ENCODE measurements at places on chromosomes 7 and 10.

GRCh38 chr10:88071879-88072278 lies 208.5 kb downstream of the PTEN start:
- no peak for DNase-seq

GRCh38 chr7:82036146-82036886 lies 266.5 kb upstream of the HGF start:
- DNase-seq = no peak

GRCh38 chr7:150986099-150986512 lies 4.7 kb upstream of the NOS3 start:
- peak; percentile 64 for DNase-seq

DNA sequence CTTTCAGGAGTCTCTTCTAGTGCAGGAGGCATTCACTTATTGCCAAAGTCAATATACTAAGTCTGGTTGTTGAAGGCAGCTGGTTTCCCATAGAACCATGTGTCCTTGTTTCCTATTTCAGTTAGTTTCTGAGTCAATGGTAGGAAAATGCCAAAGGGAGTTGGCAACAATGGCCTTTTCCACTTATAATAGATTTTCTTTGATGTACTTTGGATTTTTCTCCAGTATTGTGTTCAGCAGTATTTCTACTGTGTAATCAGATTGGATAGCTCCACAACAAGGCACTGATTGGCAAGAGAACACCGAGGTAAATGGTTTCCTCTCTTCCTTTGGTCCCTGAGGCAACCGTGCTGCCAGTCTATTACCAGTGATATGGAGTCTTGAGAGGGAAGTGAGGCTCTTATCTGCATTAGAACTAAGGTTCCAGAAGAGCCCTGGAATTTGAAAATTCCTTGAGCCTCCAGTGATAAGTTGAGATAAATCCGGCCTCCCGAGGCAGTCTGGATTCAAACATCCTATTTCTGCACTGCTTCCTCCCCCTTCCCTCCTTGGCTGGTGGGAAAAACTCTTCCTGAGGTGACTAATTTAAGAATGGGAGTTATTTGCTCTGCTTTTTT lies 7.9 kb upstream of the SEPTIN7 start:
- DNase-seq = no peak

GRCh38 chr7:11373546-11374142 lies 400.0 kb downstream of the PHF14 start:
- no peak for DNase-seq

- no peak for DNase-seq
These were observed 261.5 kb downstream of the MALRD1 start for GRCh38 chr10:19310066-19310465.

- no peak for DNase-seq
These were observed 27.5 kb upstream of the RELN start for GRCh38 chr7:104017001-104017400.

- DNase-seq = no peak
These were observed 10.7 kb upstream of the FHIP2A start for GRCh38 chr10:114810926-114811325.

- no peak for DNase-seq
These were observed 43.9 kb upstream of the ARHGAP12 start for GRCh38 chr10:31972519-31973041.

DNA sequence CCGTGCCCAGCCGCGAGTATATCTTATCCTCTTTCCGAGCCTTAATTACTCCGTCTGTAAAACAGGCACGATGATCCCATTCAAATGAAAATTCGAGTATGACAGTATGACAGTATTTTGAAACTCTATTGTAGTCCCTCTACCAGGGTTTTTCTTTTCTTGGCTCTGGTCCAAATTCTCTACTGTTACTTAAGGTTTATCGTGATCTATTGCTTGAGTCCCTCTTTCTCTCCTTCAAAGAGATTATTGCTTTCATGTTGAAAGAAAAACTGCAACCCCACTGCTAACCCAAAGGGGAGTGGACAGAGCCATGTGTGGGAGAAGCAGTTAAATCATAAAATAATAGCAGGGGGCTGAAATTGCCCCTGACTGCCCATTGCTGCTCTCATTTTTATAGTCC lies 1156.6 kb upstream of the AUTS2 start:
- DNase-seq = no peak

DNA sequence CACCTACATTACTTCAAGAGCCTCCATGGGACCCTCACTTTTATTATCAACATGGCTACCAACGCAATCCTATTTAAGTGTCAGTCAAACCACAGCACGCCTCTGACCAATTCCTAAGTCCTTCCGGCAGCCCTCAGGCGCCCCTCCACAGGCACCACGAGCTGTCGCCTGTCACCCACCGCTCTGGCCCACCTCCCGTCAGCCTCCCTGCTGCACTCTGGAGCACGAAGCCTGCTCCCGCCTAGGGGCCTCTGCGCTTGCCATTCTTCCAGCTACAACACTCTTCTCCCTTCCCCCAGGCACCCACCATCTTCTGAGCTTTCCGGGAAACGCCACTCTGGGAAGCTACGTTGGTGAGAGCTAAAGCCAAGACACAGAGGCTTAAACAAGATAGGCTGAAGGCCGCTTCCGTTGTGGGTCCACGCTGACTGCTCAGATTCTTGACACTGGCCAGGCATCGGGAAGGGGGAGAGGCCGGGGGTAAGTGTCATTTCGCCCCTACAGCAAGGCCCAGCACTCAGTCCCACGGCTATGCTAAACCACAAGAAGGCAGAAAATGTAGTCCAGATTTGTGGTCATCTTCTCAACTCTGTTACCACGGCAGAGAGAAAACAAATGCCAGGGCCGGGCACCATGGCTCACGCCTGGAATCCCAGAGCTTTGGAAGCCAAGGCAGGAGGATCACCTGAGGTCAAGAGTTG lies 56.7 kb downstream of the GNA12 start:
- no peak for DNase-seq

DNA sequence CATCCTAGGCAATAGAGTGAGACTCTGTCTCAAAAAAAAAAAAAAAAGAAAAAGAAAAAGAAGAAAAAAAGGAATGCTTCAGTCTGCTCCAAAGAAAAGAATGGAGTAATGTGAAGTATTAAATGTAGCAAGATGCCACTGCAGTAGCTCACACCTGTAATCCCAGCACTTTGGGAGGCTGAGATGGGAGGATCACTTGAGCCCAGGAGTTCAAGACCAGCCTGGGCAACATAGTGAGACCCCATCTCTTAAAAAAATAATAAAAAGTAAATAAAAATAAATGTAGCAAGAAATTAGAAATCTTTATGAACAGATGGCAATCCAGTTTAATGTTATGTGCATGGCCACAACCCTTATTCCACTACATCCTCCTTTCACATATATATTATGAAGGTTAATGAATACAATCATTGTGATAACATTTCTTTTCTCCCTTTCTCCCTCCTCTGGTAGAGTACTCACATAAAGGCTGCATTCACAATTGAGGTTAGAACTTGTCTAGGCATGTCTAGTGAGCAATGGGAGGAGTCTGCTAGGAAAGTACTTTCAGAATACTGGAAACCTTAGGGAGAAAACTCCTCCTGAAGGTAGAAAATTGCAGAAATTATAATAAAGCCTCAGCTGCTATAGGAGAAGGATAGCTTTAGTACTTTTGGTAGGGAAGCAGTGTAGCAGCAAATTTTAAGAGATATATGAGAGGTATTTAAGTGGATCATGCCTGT lies 20.4 kb downstream of the KLLN start:
- DNase-seq = no peak

DNA sequence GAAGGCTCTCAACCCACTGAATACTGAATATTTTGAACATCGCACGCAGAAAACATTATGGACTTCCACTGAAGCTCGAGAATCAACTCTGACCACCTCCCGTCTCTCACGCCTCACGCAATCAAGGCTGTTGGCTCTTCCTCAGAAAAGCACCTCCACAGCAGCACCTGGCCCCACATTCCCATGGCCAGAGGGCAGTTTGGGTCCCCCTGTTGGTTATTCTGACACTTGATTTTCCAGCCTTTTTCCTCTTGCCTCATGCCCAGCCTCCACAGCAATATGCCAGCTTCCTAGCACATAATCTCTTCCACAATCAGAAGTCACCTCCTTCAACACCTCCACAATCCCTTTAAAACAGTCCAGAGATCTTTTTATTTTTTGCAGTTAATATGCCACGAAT lies 55.9 kb downstream of the SVOPL start:
- no peak for DNase-seq

DNA sequence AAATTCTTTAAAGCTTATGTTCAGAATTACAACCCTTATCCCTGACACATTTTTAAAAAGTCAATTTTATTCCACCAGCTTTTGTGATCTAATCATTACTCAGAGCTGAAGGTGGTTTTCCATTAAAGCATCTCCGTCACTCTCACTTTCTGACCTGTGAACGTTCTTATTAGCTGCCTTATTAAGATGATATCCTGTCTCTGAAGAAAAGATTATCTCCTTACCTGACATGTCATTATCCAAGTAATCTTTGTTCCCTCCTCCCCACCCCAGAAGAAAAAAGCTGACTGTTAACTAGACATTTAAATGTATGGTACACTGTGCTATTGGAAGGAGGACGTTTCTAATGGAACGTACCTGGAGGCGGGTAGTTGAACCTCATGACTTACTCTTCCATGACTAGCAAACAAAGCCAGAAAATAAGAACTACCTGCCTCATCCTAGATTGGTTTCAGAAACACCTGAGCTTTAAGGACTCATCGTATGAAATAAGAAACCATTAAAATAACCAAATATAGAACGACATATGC lies 708.7 kb downstream of the PARD3 start:
- no peak for DNase-seq

DNA sequence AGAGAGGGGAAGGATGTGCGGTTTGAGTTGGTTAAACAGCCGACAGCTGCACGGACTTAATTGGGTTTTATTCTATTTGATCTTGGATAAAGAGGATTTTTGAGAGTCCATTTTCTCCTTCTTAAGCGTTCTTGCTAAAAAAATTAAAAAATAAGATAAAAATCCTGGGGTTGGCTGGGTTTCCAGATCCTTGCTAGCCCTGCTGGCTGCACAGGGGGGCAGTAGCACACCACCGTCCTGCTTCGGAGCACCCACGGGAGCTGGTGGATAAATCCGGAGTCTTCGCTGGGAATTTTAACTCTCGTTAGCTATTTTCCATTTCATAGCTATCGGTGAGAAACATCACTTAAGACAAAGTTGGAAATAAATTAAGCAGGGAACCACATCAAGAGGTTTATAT lies 792.0 kb downstream of the TYW1 start:
- no peak for DNase-seq

- DNase-seq = no peak
These were observed 276.9 kb upstream of the NEBL start for GRCh38 chr10:21173802-21174714.

GRCh38 chr10:119431034-119431772 lies 111.3 kb downstream of the RGS10 start:
- DNase-seq = no peak

GRCh38 chr7:126635545-126635944 lies 617.2 kb downstream of the GRM8 start:
- DNase-seq = no peak

DNA sequence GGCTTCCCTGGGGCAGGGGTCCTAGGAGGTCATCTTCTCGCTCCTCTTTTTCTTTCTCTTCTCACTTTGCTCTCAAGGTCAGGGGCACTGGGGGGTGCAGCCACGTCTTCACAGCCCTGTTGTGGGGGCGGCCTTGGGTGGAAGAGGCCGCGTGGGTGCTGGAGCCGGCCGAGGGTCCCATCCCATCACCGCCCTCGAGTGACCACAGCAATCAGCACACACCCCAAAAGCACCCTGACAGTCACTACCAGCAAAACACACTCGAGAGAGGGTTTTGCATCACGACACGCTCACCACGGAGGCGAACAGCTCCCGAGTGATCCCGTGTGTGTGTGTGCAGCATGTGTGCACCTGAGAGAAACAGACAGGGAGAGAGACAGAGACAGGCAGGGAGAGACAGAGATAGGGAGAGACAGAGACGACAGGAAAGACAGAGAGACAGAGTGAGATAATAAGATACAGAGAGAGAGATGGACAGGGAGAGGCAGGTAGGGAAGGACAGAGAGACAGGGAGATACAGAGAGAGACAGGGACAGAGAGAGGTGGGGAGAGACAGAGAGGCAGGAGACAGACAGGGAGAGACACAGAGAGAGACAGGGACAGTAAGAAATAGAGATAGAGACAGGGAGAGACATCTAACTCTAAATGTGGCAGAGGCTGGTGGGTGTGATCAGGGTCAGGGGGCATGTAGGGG lies 100.9 kb downstream of the WDR37 start:
- no peak for DNase-seq

DNA sequence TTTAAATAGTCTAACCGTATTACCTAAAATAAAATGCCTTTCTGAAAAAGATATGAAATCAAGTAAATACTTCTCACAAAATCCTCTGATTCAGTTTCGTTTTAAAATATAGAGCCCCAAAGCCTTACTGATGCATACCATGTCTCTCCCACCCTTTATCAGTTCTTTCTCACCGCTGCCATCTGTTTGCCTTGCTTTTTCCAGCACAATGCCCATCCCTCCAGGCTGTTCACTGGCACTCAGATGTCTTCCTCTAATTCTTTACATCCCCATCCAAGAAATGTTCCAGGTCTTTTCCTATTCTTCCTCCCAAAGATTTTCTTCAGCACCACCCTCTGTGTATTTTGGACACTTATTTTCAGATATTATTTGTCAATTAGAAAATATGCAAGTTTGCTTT lies 116.5 kb upstream of the LRRN3 start:
- DNase-seq = no peak

- DNase-seq = no peak
These were observed 226.2 kb downstream of the TNS3 start for GRCh38 chr7:47355684-47356083.

DNA sequence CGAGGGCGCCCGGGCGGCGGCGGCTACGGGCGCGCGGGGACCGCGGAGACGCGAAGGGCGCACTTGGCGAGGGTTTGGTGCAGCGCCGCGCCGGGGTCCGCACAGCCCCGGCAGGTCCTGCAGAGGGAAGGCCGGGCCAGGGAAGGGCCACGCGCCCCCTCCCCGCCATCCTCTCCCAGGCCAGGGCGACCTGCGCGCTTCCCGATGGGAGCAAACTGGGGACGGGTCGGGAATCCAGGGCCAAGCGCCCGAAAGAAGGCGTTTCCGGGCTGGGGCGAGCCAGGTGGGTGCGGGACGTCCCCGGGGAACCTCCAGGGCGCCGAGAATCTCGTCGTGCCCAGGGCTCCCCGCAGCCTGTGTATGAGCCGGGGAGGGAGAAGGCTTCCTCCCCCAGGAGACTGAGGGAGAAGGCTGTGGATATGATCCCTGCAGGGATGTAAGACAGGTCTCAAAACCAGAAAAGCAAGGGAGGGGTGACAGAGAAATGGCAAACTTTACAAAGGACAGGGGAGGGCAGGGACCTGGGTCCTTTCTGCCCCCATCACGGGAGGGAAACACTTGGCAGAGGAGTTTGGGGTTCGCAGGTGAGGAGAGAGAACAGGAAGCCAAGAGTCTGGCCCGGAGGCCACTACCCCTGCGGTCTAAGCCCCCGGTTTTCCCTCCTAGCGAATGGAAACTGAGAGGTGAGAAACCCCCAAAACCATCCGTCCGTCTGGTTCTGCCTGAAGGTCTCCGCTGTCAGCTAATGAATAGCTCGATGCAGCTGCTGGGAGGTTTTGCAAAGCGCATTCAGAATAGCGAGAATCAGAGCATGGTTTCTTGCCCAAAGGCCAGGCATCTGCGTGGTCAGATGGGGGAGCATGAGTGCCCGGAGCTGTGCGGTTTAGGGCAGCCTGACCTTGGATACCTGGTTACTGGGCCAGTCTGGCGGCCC lies 674 bp downstream of the AMZ1 start:
- DNase-seq = no peak
